ENCODE measurements at places on chromosomes 3 and 15.

DNA sequence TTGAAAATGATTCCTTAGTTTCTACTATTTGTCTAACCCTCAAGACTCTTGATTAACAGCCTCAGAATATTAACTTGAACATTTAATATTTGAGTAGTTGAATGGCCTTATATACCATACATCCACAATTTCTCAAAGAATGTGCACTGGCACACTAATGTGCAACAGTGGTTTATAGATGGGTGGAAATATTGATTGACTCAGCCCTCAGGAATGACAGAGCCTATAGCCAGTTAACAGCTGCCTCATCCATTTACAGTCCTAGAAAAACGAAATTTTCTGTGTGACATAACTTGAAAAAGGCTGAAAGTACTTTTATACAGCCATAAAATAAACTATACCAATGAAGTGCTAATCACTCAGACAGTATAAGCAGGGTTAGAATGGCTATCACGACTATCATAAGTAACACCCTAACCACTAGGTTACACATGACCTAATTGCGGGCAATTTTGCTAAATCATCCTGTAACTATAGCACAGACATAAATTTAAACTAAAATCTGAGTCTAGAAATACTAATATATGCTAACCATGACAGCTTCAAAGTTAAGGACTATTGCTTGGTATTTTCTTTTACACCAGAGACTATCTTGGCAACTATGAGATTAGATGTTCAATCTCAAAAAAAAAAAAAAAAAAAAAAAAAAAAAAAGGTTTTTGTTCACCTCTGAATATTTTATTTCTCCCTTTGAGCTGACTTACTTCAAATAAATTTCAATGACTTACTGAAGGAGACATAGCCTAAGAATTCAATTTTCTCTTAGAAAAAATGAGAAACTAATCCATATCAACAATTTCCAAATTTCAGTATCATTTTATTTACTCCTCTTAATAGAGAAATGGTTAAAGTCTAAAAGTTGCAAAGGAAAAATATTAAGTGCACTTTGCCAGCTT lies 9.3 kb downstream of the SECISBP2L start:
- DNase-seq: no peak

DNA sequence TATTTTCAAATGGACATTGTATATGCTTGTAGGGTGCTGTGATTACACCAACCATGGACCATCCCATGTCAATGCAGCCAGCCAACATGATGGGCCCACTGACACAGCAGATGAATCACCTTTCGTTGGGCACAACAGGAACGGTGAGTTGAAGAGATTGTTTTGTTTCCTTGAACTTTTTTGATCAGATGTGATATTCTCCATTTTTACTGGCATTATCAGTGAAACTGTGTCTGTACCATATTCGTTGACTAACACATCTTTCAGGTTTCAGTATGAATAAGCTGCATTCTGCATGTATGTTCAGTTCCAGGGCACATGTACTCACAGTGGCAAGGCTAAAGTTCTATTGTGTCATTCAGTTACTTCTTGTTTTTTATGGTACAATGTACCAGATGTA lies 655.2 kb downstream of the RBMS3 start:
- no peak for DNase-seq

DNA sequence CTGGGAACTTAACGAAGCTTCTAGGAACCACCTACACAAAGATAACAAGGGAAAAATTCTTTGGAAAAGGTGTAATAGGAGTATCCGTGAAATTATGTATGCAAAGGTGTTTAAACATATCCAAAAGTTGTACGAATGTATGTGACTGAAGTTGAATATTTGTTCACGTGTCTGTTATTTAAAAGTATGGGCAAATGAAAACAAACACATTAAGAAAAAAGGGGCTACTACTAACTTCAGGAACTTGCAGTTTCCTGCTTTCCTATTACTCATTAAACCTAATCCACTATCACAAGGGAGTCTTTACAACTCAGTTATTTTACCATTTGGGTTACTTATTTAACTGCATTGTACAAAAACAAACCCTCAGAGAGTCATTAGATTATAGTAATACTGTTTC lies 33.9 kb upstream of the GRAMD1C start:
- DNase-seq: no peak

GRCh38 chr3:100289339-100289738 lies 28.5 kb downstream of the TBC1D23 start:
- no peak for DNase-seq

DNA sequence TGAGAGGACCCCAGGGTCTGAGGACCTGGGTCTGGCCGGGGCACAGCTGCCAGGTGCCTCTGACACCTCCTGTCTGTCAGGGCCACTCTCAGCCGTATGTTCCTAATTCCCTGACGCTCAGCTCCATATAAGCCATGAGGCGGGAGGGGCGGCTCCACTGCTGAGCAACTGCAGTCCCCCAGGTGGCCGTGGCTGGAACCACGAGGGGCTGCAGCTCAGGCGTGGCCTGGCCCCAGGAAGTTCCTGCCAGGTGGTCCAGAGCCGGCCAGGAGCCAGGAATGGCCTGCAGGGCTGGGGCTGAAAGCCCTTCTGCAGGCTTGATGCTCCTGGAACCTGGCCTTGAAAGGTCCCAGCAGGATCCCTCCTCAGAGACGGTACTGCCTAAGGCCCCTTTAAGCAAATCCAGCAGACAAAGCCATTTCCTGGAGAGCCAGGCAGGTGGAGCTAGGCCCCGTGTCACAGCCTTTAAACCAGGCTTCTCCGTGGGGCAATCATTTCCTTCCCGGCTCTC lies 118.0 kb downstream of the CHSY1 start:
- DNase-seq: no peak

GRCh38 chr15:48522911-48523310 lies 122.6 kb downstream of the FBN1 start:
- no peak for DNase-seq

DNA sequence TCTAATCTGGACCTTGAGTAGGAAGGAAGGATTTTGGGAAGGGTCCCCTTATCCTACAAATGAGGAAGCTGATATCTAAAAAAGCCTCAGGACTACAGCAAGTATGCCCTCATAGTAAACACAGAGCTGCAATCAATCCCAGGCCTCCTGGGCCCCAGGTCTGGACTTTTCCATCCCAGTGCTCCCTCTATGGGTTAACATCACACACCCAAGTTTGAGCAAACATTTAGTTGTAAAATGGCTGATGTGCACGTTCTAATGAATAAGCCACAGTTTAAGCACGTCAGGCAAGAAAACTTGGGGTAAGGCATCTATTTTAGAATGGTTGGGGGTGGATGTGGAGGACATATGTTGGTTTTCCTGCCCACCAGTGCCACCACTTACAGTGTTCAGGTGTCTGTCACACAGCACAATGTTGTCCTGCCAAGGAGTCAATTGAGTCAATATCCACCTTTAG lies 44.3 kb upstream of the UBE2E1 start:
- DNase-seq: no peak

GRCh38 chr3:187719628-187720336 lies 17.4 kb upstream of the RTP2 start:
- DNase-seq: no peak

DNA sequence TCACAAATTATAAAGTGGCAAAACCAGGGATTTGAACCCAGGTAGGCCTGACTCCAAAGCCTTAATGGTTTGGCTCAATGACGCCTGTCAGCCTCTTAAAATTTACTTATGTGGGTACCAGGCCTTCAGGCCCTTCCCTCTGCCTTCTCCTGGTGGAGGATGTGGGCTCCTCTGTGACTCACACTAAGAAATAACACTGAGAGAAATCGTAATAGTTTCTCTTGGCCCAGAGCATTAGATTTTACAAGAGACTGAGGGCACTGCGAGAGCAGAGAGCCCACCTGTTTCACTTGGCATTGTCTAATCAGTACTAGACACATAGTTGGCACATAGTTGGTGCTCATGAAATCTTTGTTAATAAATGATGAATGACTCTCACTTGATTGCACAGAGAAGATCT lies 505.2 kb downstream of the SHQ1 start:
- DNase-seq: peak; percentile 22

DNA sequence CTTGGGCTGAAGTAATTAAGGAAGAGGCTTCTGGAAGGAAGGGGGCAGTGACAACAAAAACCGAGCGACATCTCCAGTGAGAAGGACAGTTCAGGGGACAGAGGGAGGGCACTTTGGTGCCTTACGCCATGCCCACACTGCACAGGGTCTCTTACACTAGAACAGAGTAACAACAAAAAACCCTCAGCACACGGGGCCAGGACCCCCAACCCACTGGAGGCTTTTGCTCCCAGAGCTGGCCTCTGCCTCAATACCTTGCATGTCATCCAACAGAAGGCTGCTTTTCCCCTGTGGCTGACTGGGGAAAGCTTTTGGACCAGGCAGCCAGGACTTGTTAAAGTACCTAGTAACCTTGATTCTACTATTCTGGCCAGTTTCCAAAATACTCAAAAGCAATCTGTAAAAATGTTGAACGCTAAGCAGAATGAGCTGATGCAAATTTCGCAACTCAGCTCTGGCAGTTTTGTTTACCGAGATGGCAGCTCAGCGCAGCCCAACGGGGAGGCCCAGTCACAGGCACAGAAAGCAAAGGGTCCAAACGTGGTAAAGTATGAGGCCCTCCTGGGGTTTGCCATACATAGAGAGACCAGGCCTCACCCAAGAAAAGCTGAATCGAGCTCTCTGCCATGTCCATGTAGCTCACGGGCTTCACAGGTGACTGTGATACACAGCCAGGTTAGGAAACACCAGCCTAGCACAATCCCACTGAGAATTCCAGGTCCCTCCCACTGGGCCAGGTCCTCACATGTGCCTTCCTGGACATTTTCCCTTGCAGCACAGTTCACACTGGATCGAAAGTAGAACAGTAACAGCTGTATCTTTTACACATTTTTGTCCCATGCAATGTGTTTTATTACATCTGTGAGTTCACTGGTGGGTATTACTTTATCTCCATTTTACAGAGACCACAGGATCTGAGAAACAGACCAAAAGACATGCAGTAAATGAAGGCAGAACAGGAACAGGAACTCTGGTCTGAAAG lies 6.0 kb downstream of the CHCHD4 start:
- no peak for DNase-seq

DNA sequence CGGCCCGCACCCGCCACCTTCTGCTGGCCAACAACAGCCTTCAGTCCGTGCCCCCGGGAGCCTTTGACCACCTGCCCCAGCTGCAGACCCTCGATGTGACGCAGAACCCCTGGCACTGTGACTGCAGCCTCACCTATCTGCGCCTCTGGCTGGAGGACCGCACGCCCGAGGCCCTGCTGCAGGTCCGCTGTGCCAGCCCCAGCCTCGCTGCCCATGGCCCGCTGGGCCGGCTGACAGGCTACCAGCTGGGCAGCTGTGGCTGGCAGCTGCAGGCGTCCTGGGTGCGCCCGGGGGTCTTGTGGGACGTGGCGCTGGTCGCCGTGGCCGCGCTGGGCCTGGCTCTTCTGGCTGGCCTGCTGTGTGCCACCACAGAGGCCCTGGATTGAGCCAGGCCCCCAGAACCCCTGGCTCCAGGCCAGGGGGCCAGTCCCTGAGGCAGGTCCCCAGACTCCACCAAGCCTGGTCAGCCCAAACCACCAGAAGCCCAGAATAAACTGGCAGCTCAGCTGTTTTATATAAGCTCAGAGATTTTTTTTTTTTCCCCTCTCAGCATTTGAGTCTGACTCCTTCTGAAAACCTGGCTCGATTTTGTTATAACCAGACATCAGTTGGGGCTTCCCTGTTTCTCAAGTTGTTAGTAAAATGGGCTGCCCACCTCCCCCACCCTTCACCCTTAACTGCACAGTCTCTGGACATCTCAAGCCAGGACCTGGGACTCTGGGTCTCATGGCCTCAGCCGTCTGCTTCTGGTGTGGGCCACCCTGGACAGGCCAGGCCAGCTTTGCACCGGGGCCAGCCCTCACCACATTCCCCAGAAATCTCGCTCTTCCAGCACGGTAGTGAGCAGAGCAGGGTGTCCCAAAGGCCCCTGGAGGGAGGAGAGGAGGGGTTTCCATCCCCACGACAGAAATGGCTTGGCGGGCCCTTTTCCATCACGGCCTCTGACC lies 1.6 kb downstream of the GP9 start:
- no peak for DNase-seq

GRCh38 chr3:184694716-184695115 lies 17.1 kb downstream of the MAGEF1 start:
- no peak for DNase-seq

- no peak for DNase-seq
Measured at GRCh38 chr15:58632789-58633188, 116.7 kb downstream of the ADAM10 start.

- no peak for DNase-seq
Measured at GRCh38 chr3:152299249-152299976, 30.7 kb downstream of the MBNL1 start.

DNA sequence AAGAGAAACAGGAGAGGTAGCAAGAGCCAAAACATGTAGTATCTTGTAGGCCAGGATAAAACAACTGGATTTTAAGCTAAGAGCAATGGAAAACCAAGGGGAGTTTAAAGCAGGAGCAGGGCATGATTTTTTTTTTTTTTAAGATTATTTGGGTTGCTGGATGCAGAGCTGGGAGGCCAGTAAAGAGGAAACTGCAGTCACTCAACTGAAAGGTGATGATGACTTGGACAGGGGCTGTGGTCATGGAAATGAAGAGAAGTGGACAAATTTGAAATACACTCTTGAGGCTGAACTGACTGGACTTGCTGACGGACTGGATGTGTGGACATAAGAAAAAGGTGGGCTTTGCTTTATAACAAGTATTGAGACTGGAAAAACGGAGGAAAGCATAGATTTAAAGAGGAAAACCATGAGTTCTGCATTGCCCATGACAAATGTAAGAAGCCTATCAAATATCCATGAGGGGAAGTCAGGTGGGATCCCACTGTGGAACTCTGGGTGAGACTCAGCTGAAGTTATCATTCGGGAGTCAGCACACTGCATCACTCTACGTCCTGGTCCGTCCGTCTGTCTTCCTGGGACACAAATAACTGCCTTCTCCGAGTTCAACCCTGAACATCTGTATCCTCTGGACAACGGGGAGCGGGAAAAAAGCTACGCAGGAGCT lies 688 bp downstream of the XPC start:
- no peak for DNase-seq

DNA sequence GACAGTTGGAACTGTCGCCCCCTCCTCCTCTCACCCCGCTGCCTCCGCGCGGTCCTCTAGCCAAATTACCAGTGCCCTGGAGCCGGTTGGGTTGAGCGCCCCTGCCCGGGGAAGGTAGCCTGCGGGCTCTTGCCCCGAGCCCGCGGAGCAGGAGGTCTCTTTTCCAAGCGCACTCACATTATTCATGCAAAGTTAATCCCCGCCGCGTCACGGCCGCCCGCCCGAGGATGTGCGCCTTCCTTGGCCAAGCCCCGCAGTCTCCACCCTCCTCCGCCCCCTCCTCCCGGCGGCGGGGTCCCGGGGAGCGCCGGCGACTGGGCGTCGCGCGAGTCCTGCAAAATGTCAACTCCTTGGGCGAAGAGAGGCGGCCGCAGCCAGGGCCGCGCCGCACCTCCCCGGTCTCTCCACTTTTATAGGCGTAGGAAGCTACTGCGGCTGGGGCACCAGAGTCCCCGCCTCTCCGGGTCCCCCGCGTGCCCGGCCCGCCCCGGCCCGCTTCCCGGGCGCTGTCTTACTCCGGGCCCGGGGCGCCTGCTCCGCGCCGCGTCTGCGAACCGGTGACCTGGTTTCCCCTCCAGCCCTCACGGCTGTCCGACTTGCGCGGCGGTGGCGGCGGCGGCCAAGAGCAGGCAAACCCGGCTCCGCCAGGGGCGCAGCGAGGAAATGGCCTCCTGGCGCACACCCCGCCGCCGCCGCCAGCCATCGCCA lies at the start of gene THRB:
THRB (minus strand) TSS at position 233 of the 708 bp plus-strand sequence.
- DNase-seq: no peak
